ENCODE measurements at places on chromosomes 16 and 17.

- DNase-seq, result no peak
Measured at GRCh38 chr17:67018471-67019434, 25.6 kb upstream of the CACNG1 start.

- DNase-seq, result no peak
Measured at GRCh38 chr16:58119509-58119845, 9.7 kb downstream of the CFAP20 start.

GRCh38 chr17:2853283-2854142 is 57.3 kb downstream of the RAP1GAP2 start:
- DNase-seq, result no peak

- no peak for DNase-seq
Measured at GRCh38 chr16:49510141-49510540, 136.5 kb downstream of the C16orf78 start.

DNA sequence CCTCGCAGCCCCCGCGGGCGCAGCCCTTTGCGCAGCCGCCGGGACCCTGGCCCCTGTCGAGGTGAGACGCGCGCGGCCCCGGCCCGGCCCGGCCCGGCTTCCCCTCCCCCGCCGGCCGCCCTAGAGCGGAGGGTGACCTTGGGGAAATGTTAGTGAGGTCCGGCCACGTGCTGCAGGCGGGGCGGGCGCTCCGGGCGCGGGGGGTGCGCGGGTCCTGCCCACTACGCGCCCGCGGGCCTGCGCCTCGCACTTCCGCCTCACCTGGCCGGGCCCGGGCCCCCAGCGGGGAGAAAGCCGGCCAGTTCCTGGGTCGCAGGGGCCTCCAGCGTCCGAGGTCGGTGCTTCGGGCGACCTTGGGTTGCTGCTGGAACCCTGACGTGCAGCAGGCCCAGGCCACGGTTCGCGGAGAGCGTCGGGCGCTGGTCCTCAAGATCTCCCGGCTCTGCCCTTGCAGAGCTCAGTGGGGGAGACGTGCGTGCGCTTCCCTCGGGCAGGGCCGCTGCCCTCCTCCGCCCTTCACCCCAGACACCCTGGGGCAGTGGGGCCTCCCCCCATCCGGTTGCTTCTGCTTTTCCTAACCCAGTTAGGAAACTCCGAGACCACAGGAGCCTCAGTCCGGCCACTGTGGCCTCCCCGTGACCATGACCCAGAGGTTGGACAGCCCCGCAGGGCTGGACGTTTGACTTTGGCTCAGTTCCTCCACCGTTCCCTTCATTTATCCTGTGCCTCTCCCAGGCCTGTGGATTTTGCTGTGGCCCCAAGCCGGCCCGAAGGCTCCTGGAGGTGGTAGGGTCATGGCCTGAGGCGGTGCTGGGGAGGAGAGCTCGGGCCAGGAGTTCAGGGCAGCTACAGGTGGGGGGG is 791 bp downstream of the MCRIP2 start:
- no peak for DNase-seq

DNA sequence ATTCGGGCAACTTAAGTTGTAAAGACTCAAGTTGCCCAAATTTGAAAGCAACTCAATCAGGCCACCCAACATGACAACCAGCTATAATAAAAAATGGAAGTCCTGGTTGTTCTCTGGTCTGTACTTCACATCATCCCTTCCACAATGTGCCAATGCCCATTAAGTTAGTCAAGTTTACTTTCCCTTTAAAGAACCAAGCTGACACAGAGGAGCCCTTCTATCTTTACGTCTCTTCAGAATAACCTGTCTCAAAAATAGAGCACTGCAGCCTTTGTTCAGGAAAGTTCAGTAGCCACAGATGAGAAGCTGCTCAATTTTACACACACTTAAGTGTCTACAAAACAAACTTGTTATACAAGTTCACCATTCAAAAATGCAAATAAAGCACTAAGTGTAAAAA is 75.1 kb upstream of the C17orf78 start:
- no peak for DNase-seq

All from SK-N-DZ (cell line).